ENCODE measurements at places on chromosomes 4 and X.

- peak; percentile 1 for DNase-seq
These were observed 22.8 kb downstream of the NDST4 start for GRCh38 chr4:115090483-115091075.

GRCh38 chr4:153577053-153577452, 107.0 kb upstream of the TLR2 start:
- DNase-seq, result no peak

GRCh38 chrX:81121513-81122363, 80.0 kb downstream of the HMGN5 start:
- no peak for DNase-seq

DNA sequence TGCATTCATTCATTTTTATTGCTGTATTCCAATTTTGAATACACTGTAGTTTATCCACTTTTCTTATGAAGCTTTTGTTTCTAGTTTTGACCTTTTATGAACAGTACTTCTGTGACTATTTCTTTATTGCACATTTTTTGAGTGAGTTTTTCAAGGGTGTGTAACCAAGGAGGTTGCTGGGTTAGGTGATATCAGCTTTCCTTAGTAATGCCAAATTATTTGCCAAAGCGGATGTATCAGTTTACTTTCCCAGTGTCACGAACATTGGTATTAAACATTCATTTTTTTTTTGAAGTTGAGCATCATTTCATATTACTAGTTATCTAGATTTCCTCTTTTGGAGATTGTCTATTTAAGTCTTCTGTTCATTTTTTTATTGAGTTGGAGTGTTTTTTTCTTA, 32.9 kb downstream of the STIM2 start:
- DNase-seq, result no peak

DNA sequence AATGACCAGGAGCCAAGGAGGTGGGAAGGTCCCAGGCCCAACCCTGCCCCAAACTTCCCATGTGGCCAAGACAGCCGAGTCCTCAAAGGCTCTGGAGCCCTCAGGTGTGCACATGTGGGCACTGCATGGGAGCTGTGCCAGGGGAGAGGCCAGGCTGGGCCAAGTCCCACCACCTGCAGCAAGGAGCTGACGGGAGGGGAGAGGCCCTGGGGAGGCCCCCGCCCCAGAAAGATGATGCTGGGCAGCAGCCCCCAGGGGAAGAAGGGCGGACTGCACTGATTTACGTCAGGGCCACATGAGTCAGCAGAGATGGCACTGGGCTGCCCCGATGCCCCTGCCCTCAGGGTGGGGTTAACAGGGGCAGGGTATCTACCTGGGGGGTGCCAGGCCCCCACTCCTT, 1.4 kb downstream of the L1CAM start:
- peak; percentile 59 for DNase-seq

- no peak for DNase-seq
These were observed 137.9 kb downstream of the FAM13A start for GRCh38 chr4:88919056-88919455.
